ENCODE measurements at places on chromosomes 2 and 18.

DNA sequence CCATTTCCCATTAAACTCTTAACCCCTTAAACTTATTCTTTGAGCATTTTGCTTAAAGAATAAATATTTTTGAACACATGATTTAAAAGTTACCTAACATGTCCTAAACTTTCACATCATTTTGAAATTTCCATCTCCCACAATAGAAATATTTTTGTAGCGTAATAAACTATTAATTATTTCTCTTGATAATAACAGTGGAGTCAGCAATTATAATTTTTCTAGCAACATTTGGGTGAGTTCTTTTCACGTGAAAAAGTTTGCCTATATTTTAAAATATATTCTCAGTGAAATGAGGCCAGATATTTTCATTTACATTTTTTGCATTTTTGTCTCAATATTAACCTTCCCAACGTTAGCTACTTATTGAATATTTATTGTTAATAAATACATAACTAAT is 320.4 kb upstream of the CRIM1 start:
- no peak for DNase-seq

DNA sequence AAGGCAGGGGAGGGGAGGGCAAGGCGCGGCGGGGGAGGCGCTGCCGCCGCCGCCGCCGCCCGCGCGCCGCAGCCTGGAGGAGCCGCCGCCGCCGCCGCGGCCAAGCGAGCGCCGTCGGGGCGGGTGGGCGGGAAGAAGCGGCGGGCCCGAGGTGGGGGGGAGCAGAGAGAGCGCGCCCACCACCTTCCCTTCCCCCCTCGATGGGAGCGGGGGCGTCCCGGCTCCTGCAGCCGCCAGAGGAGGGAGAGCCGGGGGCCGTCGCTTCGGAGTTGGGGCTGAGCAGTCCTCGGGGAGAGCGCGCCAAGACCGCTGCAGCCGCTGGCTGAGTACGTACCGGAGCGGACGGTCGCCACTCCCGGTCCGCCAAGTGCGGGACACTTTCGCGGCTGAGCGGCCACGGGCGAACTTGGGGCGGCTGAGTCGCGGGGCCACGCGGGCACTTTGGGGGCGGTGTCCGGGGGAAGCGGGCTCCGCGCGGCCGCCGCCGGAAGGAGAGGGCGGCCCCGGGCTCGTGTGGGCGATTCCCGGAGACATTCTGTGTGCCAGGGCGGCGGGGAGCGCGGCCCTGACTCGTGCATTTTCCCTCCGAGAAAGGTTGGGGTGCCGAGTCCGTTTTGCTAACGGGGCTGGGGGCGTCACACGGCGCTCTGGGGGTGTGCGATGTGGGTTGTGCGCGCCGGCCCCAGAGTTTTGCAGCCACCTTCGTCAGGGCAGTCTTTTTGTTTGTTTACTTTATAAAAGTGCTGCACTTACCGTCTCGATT is at the start of gene NAB1:
Gene NAB1, plus strand, starts transcription at position 49 of the 763 bp plus-strand sequence. CDS start 10,094 bp downstream, outside the sequence.
- peak; percentile 55 for DNase-seq

GRCh38 chr18:68699043-68699442 is 15.9 kb downstream of the TMX3 start:
- DNase-seq = no peak

GRCh38 chr2:18047896-18048657 is 169.6 kb downstream of the KCNS3 start:
- no peak for DNase-seq

DNA sequence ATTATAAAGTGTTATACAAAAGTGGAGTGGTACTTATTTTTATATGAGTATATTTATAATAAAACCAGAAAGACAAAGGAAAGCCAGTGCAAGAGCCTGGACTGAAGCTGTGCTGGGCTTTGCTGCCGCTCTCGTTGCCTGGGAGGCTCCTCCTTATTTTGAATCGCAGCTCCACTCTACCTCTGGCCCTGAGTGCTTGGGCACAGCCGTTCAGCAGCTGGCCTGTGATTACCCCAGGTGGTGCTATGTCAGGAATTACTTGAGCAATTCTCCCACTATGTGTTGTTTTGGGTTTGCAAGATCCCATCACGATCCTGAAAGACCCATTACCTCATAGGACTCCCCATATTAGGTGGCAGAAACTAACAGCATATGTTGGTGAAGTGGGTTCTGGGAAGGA is 53.0 kb upstream of the LCLAT1 start:
- DNase-seq = no peak

DNA sequence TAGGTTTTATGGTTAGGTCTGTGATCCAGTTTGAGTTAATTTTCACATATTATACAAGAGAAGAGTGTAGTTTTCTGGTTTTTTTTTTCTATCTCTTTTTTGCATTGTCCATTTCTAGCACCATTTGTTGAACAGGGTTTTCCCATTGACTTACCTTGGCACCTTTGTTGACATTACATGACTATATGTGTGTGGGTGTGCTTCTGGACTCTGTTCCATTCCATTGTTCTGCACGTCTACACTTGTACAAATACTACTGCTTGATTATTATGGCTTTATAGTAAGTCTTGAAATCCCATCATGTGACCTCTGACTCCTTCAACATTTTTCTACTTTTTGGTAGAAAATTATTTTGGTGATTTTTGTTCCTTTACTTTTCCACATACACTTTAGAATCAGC is 38.7 kb downstream of the UBE2F start:
- DNase-seq = no peak

- no peak for DNase-seq
Observed at GRCh38 chr18:21453511-21453901, 147.0 kb downstream of the ESCO1 start.

DNA sequence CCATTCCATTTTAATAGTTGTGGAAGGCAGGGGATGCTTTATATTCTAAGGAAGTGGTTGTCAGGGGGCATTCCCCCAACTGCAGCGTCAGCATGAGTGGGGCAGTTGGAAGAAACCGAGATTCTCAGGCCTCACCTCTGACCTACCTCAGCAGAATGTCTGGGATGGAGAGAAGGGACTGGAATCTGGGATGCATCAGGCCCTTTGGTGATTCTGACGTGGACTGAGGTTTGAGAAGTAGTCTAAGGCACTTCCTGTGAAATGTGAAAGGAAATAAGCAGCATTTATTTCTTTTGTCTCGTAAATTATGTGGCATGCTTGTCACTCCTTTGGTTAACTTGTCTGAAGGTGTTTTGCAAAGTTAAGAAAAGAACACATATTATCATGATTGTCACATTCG is 540.7 kb upstream of the NETO1 start:
- DNase-seq = no peak

- DNase-seq = no peak
Observed at GRCh38 chr18:77635451-77635850, 385.8 kb downstream of the GALR1 start.

GRCh38 chr2:189798312-189799029 is 14.2 kb downstream of the PMS1 start:
- DNase-seq = no peak

DNA sequence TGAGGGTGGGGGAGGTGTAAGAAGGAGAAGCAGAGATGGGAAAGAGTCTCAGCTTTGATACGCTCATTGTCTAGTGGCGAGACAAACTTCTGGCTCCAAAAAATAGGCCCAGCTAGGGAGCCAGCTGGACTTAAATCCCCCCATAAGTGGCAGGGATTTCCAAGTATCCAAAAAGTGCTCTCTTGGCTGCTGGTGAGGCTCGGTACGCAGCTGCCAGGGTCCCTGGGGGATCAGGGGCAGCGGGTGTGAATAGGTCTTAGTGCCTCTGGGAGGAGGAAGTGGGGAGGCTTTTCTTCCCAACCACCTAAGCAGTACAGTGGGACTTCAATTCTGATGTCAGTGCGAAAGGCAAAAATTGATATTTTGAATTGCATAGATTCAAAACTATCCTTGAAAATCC is 73.5 kb downstream of the ALK start:
- no peak for DNase-seq

DNA sequence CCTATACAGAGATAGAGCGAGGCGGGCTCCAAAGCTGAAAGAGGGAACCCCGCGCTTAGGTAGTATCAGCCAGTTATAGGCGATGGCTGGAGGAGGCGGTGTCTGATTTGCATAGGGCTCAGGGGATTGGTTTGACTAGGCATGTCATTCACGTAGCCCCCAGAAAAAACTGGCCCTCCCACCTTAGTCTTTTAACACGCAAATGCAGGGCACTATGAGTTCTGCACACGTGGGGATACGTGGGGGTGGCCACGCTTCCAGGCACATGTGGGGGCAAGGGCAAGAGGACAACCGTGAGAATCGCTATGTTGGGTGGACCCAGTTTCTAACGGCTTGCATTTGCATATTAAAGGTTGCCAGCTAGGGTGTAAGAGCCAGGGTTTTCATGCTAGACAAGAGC is 56.7 kb upstream of the MSTN start:
- DNase-seq = peak; percentile 38

GRCh38 chr18:13628211-13628610 is 98.1 kb downstream of the FAM210A start:
- DNase-seq = no peak

- DNase-seq = no peak
Observed at GRCh38 chr2:166784296-166784946, 103.9 kb upstream of the XIRP2 start.

GRCh38 chr2:211860224-211860623 is 678.4 kb downstream of the ERBB4 start:
- no peak for DNase-seq

GRCh38 chr2:207734264-207734635 is 22.8 kb downstream of the CCNYL1 start:
- DNase-seq = no peak

DNA sequence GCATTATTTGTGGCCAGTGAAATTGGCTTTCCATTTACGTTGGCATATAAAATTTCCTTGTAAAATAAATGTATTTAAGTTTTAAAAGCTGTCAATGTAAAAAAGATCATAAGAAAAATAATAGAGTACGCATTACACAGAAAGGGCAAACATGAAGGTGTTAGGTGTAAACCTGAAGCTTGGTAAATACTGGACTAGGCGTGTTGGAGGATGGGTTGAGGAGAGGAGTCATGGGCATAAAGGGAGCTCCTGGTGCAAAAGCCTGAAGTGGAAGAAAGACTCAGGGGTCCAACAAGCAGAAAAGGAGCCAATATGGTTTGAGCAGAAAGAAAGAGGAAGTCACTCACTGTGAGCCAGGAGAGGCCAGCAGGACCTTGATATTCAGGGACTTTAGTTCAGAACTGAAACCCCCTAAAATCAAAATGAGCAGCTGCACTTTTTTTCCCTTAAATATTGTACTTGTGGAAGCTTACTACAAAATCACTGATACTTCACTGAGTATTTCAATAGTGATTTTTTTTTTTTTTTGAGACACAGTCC is 24.4 kb downstream of the SP5 start:
- DNase-seq = no peak

Data from naive thymus-derived CD4-positive, alpha-beta T cell (primary cell).